8988T (cell line): ENCODE measurements at places on chromosomes 2 and 18.

- no peak for DNase-seq
Observed at GRCh38 chr2:39571111-39571731, 94.5 kb upstream of the TMEM178A start.

DNA sequence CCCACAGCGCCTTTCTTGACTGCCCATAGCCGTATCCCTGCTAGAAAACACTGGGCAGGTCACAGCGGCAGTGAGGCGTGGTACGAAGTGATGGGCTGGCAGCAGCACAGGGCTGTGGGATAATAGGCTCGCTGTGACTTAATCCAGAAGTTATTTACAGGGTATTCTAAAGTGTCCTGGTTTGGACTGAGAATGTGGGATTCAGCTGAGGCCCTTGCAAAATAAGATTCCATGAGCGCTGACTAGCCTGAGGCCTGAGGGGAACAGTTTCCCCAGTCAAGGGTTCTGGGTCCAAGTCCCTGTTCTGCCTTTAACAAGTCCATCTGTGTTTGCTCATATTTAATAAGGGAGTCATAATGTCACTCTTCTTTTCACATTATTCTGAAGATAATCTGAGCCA lies 34.6 kb downstream of the SETBP1 start:
- no peak for DNase-seq

DNA sequence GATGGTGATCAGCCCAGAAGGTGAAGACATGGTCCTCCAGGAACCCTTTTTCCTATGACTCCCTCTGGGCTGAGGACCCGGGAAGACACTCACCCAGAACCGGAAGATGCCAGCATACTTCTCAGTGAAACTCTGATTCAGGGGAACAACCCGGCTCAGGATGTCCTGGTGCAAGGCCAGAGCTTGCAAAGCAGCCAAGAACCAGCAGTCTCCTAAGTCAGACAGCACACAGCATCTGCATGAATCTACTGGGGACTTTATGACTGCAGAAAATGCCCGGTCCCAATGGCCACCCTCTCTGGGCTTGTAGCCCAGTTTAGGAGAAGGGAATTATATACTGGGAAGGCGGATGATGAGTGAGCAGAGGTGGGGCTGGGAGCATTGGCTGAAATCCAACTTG lies 15.3 kb downstream of the CAPN14 start:
- DNase-seq = no peak

DNA sequence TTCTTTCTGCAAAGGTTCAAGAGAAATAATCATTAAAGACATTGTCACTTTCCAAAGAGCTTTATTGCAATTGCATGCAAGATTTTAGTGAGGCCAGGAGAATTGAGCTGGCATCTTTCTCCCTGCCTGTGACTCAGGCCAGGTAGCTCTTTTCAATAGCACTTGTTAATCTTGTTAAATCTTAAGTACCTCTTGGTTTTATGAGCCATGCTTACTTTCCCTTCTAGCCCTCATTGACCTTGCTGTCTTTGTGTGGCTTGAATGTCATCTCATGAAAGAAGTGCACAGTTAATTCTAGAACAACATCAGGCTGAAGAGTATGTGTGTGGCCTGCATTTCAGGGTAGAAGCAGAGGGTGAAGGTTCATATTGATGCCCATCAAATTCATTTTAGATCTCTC lies 14.8 kb upstream of the LGALSL start:
- no peak for DNase-seq

DNA sequence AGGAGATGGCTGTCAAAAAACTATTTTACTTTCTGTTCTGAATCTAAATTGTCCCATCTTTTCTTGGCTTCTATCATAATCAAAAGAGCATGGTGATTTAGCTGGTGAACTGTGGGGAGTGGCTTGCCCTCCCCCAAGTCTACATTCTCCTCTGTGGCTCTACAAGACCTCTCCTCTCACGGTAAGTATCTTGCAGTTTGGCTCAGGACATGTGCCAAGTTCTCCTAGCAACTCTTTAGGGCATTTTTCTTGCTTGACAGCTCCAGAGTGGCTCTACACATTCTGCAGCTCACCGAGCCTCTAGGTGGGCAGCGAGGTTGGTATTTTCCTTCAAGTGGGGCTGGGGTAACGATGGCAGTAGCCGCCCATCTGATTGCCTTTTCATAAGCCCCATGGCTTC lies 29.1 kb downstream of the SLC4A5 start:
- DNase-seq = no peak

GRCh38 chr18:58966005-58966677 lies 101.5 kb downstream of the ZNF532 start:
- DNase-seq = no peak

GRCh38 chr2:222747526-222748160 lies 76.2 kb downstream of the MOGAT1 start:
- no peak for DNase-seq

DNA sequence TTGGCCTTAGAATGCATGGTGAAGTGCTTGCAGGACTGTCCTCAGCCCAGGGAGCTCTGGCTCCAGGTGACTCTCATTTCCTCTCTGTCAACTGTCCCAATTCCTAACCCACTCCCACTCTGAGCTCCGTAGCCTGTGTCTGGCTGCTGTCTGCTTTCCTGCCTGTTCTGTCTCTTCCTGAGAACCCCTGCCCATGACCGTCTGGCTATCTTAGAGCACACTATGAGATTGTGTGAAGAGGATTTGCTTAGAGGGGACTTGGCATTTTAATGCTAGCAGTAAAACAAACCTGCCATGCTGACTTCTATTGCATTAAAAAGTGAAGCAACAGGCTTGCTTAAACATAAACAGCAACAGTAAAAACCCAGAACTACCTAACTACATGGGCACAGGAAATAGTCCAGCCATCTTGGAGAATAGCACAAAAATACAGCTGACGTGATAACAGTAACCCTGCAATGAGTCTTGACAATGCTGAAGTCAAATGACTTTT lies 234.7 kb downstream of the PRKCE start:
- no peak for DNase-seq

GRCh38 chr18:25392192-25392591 lies 40.2 kb upstream of the ZNF521 start:
- no peak for DNase-seq

GRCh38 chr2:66929632-66930338 lies 467.3 kb upstream of the ETAA1 start:
- no peak for DNase-seq

- DNase-seq = no peak
Observed at GRCh38 chr2:3224681-3225080, 152.9 kb downstream of the EIPR1 start.

GRCh38 chr2:96821113-96821675 lies 5.1 kb downstream of the CNNM3 start:
- DNase-seq = no peak

GRCh38 chr18:59142274-59142673 lies 2.6 kb downstream of the SEC11C start:
- no peak for DNase-seq

DNA sequence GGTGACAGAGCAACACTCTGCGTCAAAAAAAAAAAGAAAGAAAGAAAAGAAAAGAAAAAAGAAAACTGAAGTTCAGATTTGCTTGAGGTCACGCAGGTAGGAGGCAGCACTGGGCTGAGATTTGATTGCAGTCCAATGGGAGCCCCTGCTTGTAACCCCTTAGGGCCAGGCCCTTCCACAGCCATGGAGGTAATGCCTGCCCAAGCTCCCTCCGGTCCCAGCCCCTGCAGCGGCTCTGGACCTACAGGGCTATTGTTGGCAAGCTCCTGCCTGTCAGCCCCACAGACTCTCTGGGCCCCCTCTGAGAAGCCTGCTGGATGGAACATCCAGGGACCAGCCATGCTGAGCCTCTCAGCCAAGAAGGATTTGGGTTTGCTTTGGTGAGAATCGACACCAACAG lies 12.2 kb downstream of the ZFP36L2 start:
- DNase-seq = no peak

GRCh38 chr2:159140070-159140769 lies 146.3 kb downstream of the WDSUB1 start:
- no peak for DNase-seq

DNA sequence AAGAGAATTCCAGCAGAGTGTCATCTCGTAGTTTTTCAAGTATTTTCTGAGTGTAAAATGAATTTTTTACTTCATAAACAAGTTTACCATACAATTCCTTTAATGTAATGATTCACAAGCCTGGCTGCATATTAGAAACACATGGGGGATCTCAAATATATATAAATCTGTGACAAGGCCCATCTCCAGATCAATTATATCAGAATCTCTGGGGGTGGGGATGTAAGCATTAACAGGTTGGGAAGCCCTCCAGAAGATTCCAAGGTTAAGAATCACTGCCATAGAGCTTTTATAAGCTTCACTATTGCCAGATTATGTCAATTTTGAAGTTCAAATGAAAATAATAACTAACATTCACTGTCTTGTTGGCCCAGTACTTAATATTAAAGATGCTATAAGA lies 111.2 kb downstream of the BAZ2B start:
- DNase-seq = no peak

- no peak for DNase-seq
Observed at GRCh38 chr2:120438301-120439066, 92.5 kb downstream of the INHBB start.

DNA sequence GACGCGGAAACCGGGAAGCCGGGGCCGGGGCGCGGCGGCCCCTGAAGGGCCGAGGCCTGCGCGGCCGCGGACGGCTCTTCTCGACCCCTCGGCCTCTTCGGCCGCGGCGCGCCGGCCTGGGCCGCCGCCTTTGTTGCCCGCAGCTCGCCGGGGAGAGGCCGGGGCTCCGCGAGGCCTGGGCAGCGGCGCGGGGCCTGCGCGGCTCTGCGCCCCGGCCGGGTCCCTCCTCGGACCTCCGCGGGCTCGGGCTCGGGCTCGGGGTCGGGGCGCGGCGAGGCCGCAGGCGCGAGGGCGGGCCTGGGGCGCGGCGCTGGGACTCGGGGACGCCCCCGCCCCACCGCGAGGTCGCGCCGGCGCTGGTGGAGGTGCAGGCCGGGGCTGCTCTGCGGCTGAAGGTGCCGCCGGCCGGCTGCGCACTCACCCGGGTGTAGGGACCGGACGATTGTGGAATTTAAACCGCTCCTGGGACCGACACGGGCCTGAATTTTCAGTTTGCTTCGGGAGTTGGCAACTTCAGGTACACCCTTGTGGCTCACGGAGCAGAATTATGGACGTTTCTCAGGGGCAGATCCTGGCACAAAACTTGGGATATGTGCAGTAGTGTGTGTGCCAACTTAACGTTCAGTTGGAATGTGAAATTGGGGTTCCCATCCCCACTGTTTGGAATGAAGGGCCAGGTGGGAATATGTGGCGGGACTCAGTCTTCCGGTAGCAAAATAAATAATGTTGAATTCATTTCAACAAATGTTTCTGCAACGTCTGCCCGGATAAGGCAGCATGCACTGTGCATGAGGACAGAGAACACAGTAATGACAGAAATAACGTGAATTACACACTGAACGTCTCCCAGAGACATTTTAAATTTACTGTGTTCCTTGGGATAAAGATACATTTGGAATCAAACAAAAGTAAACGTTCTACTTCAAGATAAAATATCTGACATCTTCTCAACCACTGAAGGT lies 787 bp downstream of the SOCS6 start:
- DNase-seq = peak; percentile 30

DNA sequence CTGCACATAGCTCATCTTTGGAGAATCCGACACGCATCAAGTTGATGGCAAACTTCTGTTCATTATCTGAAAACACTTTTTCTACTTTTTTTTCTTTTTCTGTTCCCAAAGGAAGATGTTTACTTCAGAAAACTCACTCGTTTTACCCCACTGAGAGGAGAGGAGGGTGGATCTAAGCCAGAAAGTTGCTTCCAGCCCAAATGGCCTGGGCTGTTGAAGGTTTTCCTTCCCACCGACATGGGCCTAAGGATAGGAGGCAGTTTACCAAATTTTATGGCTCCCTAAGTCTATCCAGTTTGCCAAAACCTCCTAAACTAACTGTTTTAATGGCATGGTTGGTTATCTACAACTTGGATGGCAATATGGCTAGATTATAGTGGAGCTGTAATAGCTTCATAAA lies 70.4 kb downstream of the DDX1 start:
- DNase-seq = no peak

- no peak for DNase-seq
Observed at GRCh38 chr2:237478095-237478494, 9.0 kb upstream of the MLPH start.

- no peak for DNase-seq
Observed at GRCh38 chr2:27263287-27264252, 723 bp upstream of the SLC30A3 start.

DNA sequence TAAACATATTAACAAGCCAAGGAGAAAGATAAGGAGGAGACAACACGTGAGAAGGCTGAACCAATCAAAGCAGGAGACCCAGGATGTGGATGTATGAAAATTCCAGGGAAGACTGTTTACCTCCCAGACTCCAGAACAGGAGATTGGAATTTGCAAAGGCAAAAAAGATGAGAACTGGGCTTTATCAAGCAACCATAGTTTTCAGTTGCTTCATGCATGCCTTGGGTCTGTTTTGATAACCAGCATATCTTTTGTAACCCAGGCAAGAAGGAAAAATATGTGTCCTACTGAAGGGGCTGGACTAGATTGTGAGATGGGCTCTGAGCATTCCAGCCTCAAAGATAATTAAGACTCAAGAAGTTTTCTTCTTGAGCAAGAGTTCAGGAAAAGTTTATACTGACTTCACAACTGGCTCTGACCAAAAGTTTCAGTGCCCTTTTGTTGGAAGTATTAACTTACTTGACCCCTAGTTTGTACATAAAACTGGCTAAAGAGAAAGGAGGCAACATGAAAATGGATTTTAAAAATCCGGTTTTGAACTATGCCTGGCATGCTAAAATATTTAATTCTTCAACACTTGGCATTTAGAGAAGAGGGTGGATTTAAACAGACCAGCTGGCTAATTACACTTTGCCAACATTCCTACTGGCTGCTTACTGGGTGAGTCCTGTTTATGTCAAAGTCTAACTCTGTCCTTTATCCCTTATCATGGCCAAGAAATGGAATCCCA lies 79.3 kb upstream of the CD28 start:
- no peak for DNase-seq

GRCh38 chr2:236862961-236863728 lies 222.5 kb upstream of the COPS8 start:
- DNase-seq = no peak

- no peak for DNase-seq
Observed at GRCh38 chr18:61831071-61831470, 61.7 kb downstream of the RNF152 start.

DNA sequence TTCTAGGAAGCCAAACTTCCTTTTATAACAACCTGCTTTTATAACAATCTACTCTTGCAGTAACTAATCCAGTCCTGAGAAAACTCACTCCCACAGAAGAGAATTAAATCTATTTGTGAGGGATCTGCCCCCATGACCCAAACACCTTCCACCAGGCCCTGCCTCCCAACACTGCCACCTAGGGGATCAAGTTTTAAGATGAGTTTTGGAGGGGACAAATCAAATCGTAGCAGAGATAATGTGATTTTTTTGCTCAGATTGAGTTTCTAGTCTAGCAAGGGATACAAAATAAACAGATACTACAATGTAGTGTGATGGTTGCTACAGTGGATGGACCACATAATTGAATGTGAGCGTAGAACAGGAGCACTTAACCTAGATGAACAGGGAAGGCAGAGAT lies 52.2 kb downstream of the NCOA1 start:
- DNase-seq = no peak
